ENCODE measurements at places on chromosomes 6 and 20. TPM values are rescaled to one million over a fixed set of nuclear protein-coding genes. Genes with fewer than 3 reads are reported as not detected.

The C6orf118 gene
- not detected for total RNA-seq

GRCh38 chr20:32045999-32046398 is 6.0 kb upstream of the HCK start:
- no peak for DNase-seq

GRCh38 chr20:33159713-33160112 is 8.2 kb upstream of the BPIFA2 start:
- DNase-seq, result no peak

The SIRPD gene
- not detected for total RNA-seq

The ALDH5A1 gene
- 6.1 TPM for total RNA-seq

GRCh38 chr6:100230953-100231316 is 233.8 kb downstream of the SIM1 start:
- DNase-seq, result no peak

- no peak for DNase-seq
Observed at GRCh38 chr6:170029416-170030283, 261.2 kb downstream of the DLL1 start.

GRCh38 chr6:119517428-119517827 is 167.9 kb upstream of the MAN1A1 start:
- DNase-seq, result no peak

DNA sequence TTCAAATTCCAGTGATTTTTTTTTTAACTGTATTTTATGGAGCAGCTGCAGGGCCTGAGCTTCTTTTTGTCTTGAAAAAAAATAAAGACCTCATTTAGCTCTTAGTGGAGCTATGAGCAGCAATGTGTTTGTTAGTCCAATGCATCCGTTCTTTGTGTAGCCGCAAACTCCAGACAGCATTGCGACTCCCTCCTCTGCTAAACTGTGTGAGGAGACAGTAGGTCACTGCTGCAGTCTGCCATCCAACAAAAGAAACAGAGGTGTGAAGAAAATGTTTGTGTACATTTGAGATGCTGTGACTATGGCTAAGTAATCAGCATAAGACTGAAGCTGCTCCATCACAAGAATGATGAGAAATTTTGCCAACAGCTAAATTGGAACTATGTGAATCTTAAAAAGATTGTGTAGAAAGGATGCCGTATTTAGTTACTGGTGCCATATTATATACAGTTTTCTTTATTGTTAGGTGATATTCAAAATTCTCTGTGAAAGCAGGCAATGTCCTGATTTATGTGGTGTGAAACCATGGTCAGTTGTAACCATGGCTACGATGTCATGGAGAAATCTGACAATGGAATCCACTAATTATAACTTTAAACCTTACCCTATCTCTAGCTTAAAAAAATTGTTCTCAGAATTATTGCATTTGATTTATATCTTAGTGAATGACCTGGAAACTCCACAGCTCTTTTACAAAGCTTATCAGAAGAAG is 428.8 kb upstream of the EPHA7 start:
- DNase-seq, result no peak

GRCh38 chr20:63235399-63235983 is at the start of gene BIRC7:
Gene BIRC7, plus strand, starts transcription at chr20:63235905. Its CDS starts 192 bp downstream, at chr20:63236097.
- peak; percentile 27 for DNase-seq
